Activated CD4-positive, alpha-beta T cell treated with anti-CD3 and anti-CD28 coated beads, Interleukin-2, amount 10 ng/mL, durations not matched to agents 24 days and 14 days (primary cell): ENCODE measurements at places on chromosomes 3 and 15. TPM values are rescaled to one million over a fixed set of nuclear protein-coding genes. Genes with fewer than 3 reads are reported as not detected.

Gene KIF15
- total RNA-seq, result 26.5 and 28.3 TPM in 2 replicates

Gene WDR93
- not detected in 2 replicates for total RNA-seq

DNA sequence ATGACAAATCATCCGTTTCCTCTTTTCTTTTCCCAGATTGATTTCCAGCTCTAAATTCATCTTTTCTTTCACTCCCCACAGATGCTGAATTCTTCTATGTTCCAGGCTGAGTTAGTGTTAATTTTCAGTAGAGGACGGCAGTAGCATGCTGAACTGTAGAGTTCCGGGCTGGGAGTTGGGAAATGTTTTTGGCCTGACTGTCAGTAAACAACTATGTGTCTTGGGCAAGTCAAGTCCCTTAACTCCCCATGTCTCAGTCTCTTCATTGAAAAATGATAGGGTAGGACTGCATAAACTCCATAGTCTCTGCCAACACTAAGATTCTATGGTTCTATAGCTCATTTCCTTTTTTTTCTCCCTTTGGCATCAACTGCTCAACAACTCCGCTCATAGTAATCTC, 333.9 kb downstream of the TIGIT start:
- no peak for DNase-seq

DNA sequence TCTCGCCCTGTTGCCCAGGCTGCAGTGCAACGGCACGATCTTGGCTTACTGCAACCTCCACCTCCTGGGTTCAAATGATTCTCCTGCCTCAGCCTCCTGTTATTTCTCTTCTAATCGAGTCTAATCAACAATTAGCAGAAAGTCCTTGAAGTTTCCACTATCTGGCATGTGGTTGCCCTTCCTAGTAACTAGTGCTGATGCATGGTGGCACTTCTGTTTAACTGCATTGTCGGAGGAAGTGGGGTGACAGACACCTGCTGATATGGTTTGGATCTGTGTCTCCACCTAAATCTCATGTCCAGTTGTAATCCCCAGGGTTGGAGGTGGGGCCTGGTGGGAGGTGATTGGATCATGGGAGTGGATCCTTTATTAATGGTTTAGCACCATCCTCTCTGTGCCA, 9.2 kb downstream of the CRTAP start:
- no peak for DNase-seq

GRCh38 chr3:111326144-111326995, 215.6 kb upstream of the CD96 start:
- DNase-seq, result no peak

GRCh38 chr3:5143464-5143863, 21.4 kb downstream of the ARL8B start:
- DNase-seq, result no peak

DNA sequence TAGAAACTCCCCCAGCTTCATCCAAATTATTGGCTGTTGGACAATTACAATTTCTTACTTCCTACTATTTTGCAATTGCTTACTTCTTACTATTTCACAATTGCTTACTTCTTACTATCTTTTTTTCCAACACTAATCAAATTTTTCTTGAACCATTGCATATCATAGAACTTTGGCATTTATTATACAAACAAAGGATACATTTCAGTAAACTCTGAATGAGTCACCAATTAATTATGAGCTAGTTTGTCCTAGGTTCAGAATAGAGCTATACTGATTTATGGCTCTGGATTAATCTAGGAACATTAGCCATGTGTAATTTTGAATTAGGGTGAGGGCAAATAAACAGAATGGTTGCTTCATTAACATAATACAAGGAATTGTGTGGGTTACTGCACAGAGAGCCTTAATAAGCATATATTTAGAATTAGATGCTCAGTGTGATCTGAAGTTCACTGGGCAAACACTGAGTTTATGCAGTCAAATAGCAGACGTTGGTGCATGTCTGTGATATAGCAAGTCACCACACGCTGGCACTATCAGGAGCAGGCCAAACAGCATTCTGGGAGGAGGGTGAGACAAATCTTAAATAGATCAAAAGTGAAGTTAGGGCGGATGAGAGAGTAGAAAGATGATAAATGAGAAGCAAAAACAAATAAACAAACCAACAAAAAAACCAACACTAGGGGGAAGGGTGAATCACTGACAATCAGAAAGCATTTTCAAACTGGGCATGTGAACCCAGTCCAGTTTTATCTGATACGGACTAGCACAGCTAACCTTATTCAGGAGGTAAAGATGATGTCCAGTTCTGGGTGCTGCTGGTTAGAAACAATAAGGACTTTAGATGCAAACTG, 21.5 kb downstream of the GABRR3 start:
- no peak for DNase-seq

DNA sequence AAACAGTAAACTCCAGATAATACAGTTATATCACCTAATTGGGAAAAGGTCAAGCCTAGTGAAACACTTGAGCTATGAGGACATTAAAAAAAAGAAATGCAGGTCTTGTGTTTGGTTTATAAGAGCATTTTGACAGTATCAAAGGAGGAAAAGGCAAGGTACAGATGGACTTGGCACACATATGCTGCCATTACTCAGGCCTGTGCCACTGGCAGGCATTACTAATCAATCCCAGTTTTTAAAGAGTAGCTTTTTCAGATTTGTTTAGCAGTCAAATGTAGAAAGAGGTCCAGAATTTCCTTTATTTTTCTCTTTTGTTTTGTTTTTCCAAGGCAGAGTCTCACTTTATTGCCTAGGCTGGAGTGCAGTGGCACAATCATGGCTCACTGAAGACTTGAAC, 38.9 kb downstream of the MDFIC2 start:
- DNase-seq, result no peak

DNA sequence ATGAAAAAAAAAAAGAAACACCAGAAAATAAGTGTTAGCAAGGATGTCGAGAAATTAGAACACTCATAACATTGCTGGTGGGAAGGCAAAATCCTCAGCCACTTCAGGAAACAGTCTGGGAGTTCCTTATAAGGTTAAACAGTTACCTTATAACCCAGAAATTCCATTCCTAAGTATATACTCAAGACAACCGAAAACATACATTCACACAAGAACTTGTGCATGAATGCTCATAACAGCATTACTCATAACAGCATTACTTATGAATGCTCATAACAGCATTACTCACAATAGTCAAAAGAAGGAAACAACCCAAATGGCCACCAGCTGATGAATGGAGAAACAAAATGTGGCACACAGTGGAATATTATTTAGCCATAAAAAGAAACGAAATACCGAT, 34.8 kb upstream of the DCP1A start:
- DNase-seq, result no peak

DNA sequence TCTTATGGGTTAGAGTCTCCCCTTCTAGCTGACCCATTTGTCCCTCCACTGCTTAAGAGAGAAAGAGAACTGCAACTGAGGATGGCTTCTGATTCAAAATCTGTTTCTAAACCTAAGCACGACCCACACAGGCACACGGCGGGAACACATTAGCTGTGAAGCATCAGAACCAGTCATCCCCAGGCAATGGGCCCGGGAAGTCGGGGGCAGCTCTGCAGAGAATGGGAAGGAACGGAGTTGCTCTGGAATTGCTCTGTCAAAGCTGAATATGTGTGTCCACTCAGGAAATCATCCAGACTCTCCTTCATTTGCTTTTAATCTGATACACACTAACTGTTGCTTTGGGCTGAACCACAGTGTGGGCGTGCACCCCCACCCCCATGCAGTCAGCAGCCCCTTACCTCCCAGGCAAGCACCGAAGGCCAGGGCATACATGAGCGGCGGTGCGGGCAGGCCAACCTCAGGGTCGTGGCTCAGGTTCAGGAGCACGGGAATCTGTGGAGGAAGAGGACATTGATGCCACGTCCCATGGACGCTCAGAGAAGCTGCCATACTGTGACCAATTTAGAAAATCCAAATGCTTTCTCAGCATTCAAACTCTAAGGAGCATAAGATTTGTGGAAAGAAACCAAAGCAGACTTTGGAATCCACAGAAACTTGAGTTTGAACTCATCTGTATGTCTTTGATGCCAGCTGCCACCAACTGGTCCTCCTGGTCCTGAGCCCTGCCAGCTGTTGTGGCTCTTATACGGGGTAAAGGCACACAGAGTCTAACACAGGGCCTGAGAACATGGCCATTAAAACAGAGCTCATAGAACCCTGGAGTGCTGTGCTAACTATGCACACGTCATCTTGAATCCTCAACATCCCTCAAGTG, 247.9 kb downstream of the OCA2 start:
- no peak for DNase-seq
